ENCODE measurements at places on chromosomes 12 and 14.

DNA sequence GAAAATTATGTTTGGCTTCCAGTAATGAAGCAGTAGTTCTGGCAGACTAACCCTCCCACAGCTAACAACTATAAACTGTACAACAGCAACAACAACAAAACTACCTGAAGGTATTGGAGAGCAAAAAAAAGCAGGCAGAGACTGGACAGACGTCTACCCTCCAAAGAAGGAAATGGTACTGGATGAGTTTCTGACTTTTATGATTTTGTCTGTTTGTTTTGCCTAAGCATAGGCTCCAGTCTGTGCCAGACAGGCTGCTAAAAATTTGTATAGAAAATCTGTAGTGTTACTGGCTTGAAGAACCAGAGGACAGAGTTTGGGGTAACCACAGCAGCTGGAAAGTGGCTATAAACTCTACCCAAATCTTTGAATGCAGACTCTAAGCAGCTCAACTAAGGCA, 131.3 kb downstream of the SLC25A47 start:
- no peak for DNase-seq

- no peak for DNase-seq
Observed at GRCh38 chr12:503111-503761, 43.5 kb downstream of the B4GALNT3 start.

GRCh38 chr12:52404951-52405350, 1.2 kb downstream of the KRT82 start:
- no peak for DNase-seq

GRCh38 chr12:129401572-129401971, 502.3 kb downstream of the TMEM132D start:
- DNase-seq: no peak

DNA sequence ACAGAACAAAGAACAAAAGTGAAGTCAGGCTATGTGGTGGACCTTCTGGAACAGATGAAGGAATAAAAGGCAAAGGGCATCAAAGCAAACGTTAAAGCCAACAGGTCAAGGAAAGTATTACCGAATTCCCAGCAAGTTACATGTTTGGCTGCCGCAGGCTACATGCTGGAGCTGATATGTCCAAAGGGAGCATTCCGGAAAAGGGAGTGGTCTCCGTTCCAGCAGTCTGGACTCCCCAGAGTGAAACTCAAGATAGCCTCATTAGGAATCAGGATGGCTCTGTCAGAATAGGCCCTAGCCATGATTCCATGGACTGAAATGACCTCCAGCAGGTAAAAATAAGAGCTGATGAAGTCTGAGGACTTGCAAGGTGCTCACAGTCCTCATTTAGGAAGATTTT, 379.8 kb upstream of the PRICKLE1 start:
- DNase-seq: no peak

DNA sequence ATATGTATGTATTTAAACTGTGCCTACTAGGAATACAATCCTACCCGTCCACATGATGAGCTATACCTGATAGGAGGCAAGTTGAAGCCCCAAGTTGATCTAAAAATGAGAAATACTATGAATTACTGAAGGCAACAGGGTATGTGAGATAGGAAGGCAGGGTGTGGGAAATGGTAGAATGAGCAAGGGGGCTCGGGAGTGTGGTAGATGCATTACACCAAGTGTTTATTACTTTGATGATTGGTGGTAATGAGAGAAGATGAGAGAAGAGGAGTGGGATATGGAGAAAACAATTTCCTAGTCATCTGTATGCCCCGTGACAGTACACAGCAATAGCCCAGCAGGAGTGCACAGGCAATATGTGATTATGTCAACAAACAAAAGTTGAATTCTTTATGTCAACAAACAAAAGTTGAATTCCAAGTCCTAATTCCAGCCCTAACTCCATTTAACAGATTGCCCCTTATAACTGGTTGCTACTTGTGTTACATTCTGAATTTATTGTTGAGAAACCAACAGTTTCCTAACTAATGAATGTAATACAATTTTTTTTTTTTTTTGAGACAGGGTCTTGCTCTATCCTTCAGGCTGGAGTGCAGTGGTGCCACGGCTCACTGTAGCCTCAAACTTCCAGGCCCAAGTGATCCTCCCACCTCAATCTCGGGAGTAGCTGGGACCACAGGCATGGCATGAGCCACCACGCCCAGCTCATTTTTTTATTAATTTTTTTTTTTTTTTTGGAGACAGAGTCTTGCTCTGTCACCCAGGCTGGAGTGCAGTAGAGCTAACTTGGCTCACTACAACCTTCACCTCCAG, 2.5 kb downstream of the LPCAT3 start:
- DNase-seq: no peak

GRCh38 chr12:51642286-51642685, 51.3 kb downstream of the SCN8A start:
- no peak for DNase-seq

DNA sequence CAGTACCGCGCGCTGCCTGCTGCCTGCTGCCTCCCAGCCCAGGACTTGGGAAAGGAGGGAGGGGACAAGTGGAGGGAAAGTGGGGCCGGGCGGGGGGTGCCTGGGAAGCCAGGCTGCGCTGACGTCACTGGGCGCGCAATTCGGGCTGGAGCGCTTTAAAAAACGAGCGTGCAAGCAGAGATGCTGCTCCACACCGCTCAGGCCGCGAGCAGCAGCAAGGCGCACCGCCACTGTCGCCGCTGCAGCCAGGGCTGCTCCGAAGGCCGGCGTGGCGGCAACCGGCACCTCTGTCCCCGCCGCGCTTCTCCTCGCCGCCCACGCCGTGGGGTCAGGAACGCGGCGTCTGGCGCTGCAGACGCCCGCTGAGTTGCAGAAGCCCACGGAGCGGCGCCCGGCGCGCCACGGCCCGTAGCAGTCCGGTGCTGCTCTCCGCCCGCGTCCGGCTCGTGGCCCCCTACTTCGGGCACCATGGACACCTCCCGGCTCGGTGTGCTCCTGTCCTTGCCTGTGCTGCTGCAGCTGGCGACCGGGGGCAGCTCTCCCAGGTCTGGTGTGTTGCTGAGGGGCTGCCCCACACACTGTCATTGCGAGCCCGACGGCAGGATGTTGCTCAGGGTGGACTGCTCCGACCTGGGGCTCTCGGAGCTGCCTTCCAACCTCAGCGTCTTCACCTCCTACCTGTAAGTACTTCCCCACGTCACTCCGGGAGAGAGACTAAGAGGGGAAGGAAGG, at the start of gene LGR5:
Gene LGR5, plus strand, starts transcription at position 186 of the 732 bp plus-strand sequence. Its CDS starts 283 bp downstream, at position 469.
- no peak for DNase-seq

DNA sequence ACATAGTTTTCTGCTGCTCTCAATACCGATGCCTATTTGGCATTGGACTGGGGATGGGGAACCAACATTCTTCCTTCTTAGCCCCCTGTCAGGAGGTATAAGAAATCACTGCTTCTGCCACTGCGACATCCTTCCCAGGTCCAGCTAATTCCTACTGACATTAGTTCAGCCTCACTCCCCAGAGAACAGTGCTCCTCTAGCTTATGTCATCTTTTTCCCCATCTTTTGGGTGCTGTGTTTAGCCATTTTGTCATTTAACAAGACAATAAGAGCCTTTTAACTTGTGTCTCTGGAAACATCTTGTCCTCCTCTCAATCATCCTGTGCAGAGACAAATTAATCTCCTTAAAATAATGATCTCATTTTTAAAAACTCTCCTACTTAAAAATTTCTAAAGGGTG, 167.0 kb upstream of the PLXNC1 start:
- no peak for DNase-seq

GRCh38 chr12:113347107-113347506, 11.3 kb upstream of the PLBD2 start:
- DNase-seq: no peak

- no peak for DNase-seq
Observed at GRCh38 chr12:49368240-49368600, 958 bp downstream of the SPATS2 start.

- no peak for DNase-seq
Observed at GRCh38 chr14:91477388-91477787, 32.7 kb downstream of the PPP4R3A start.
